ENCODE measurements at places on chromosomes 12 and 14.

DNA sequence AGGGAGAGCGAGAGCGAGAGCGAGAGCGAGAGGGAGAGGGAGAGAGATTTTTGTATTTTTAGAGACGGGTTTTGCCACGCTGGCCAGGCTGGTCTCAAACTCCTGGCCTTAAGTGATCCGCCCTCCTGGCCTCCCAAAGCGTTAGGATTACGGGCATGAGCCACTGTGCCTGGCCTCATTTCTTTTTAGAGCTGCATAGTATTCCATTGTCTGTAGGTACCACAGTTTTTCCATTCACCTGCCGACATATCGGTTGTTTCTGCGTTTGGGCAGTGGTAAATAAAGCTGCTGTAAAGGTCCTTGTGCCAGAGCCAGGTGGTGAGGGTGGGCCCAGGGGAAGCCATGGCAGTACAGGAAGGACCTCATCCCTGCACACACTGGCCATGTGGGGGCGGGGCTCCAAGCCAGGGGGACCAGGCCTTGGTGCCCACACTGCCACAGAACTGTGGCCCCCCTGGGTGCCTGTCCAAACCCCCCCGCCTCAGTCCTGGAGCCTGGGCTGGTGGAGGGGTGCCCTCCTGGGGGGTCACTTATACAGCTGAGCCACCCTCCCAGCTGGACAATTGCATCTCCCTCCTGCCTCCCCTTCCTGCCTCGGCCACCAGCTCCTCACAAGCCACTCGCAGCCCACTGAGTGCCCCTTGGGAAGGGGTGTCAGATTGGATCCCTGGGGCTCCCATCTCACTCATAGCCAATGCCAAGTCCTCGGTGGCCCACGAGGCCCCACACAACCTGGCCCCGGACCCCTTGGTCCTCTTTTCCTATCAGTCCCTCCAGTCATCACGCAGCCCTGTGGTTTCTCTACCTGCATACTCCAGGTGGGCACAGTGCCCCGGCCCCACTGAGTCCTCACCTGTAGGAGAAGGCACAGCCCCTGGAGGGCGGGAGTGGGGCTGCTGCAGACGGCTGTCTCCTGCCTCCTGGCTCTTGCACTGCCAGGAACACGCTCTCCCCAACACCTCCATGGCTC, 1.7 kb upstream of the PUS1 start:
- DNase-seq: no peak

GRCh38 chr12:93111773-93112172, 182.7 kb upstream of the EEA1 start:
- DNase-seq: no peak

DNA sequence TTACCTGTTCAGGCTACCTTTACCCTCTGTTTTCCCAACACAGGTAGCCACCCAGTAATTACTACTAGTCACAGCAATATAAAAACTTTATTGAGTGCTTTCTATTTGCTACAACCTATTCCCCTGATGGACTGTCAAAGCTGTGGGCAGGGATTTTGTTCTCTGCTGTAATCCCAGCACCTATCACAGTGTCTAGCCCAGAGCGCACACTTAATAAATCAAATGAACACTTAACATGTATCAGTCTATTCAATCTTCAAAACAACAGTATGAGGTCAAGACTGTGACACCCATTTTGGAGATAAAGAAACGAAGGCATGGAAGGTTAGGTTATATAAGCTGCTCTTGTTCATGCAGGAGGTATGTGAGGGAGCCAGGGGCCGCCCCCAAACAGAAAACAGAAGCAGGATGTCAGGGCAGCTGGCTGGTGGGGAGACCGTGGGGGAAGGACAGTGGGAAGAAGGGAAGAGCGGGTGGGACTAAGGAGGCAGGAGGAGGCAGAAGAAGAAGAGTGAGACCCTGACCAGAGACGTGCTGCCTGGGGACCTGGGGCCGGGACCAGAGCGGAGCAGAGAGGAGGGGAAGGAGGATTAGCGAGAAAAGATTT, 1.7 kb downstream of the TNFRSF1A start:
- no peak for DNase-seq

- no peak for DNase-seq
Measured at GRCh38 chr12:9736936-9737705, 4.2 kb upstream of the CLECL1 start.

GRCh38 chr14:41295734-41296133, 310.9 kb upstream of the LRFN5 start:
- DNase-seq: no peak

DNA sequence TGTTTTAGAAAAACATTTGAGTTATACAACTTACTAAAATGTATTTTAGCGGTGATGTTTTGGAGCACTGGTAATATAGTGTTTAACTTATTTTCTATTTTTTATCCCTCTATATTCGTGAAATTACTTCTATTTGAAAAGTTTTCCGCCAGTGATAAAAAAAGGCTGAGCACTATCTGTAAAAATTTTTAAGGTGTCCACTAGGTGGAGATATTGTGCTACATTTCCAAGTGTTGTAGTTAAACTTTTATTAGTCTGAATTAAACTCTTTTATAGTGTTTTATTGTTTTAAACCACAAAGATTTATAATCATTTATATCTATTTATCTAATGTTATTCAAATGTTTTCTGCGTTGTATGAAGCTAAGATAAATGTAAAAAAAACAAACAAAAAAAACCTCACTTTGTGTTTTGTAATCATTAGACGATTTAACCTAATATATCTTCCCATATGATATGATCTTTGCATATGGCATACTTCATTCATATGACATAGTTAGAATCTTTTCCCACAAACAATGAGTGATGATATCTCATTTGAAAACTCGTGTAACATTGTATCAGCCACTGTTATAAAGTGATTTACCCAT, 11.8 kb downstream of the ALG10B start:
- DNase-seq: no peak

GRCh38 chr12:64669270-64669842, 59.1 kb downstream of the RASSF3 start:
- DNase-seq: no peak

GRCh38 chr12:15629761-15630160, 159.4 kb downstream of the EPS8 start:
- no peak for DNase-seq

DNA sequence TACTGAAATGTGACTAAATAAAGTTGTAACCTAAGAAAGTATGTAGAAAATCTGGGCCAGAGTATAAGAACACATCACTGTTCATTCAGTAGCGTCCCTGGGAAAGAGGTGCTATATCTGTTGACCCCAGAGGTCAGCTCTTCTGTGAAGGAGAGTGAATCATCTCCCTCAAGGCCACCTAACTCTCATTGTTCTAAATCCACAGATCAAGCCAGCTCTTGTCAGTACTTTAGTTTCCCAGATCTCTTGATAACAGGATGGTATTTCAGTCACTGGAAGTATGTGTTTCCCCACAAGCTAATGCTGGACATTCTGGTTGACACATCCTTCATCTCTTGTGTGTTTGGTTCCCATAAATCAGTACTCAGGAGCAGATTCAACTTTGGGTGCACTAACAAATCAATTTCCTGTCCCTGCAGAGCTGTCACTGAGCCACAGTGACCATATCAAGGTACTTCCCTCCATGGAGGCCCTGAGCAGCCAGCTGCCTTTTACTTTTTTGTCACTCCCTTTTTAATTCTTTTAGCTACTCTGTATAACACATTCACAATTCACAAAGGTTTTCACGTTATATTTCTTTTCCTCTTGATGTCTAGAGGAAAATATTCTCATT, 7.8 kb downstream of the KRT1 start:
- DNase-seq: no peak

DNA sequence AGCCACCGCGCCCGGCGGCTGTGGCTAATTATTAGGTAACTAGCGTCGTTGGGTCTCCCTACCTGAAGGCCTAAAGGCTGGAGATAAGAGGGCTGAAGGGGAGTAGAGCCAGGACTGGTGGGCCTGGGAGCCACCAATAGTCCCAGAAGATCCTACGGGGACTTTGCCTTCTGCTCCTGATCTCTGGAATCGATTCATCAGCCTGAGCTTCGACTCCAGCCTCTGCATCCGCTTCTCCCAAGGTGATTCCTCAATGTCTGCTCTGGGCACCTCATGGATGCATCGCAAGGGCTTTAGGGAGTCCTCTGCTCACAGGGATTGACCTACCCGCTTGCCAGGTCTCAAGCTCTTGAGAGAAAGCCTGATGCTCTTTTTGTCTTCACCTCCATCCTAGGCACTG, 14.7 kb upstream of the KDM2B start:
- DNase-seq: no peak

GRCh38 chr12:46296822-46297221, 28.0 kb upstream of the SLC38A1 start:
- no peak for DNase-seq

- DNase-seq: no peak
Measured at GRCh38 chr12:2283480-2283879, 230.7 kb downstream of the CACNA1C start.

GRCh38 chr12:99153293-99153692, 494.3 kb upstream of the GARIN6 start:
- no peak for DNase-seq

DNA sequence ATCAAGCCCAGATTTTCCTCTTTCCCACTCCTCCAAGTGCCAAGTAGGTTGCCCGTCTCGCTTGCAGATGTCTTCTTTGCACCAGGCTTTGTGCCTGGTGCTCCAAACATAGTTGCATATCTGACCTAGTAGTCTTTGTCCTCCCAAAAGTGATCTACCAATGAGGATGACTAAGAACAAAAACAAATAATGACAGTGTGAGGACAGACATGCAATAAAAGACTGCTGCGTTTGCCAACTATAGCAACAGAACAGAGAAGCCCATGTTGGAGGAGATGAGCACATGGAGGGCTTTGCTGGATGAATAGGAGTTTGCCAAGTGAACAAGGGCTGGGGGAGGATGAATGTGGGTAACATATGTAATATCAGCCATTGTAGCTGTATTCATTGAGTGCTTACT, 15.6 kb downstream of the DTX1 start:
- no peak for DNase-seq
